ENCODE measurements at places on chromosomes 3 and 15.

- no peak for DNase-seq
Measured at GRCh38 chr15:90419738-90420406, 31.8 kb downstream of the IQGAP1 start.

DNA sequence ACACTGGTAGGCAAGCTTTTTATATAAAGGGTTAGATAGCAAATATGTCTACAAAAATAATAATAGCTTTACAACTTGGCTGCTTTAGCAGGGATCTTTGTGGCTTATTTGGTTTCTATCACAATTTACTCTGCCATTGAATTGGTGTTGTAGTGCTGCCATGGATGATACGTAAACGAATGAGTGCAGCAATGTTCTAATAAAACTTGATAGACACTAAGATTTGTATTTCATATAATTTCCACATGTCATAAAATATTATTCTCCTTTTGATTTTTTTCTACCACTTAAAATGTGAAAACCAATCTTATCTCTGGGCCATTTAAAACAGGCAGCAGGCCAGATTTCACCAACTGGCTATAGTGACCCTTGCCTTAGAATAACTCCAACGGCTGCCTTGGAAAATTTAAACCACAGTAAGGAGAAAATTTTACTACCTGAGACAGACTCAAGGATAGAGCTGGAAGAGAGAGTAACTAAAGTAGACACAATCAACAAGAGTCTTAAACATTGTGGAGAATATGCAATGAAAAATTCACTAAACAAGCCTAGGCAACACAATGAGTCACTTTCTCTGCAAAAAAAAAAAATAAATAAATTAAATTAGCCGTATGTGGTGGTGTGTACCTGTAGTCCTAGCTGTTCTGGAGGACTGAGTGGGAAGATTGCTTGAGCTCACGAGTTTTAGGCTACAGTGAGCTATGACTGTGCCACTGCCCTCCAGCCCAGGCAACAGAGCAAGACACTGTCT, 8.1 kb downstream of the NPHP3 start:
- DNase-seq, result no peak

- no peak for DNase-seq
Measured at GRCh38 chr3:119582178-119582577, 2.9 kb downstream of the ADPRH start.

- DNase-seq, result peak; percentile 80
Measured at GRCh38 chr15:66803182-66803729, 101.2 kb downstream of the SMAD6 start.

- no peak for DNase-seq
Measured at GRCh38 chr3:16824081-16824696, 60.6 kb upstream of the PLCL2 start.

DNA sequence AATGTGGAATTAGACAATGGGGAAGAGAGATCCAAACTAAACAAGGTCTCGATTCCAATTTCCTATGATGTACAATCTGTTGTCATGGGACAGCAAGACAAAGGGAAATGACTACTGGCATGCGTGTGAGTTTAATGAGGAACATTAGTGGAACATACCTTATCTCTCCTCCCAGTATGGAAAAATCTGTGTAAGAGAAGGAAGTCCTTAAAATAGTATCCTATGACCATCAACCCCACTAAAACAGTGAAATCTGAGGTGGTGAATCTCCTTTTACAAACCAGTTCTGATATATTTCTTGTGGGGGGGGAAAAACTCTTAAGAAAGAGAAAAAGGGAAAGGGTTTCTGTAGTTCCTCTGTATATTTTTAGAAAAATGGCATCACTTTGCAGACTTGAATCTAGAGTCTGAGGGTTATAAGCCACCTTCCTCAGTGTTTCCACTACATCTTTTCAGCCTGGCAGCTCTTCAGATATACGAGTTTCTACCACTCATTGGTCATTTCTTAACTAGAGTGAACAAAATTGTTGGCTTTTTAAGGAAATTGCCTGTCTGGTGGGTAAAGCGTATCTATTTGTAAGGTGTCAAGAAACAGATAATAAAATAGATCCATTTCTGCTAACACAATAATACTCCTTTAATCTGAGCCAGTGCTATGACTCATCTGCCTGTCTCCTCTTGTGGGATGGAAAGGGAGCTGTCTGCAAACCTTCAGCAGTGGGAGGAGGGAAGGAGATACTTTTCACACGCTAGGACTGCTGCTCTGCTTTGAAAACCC, 3.0 kb upstream of the TNFAIP8L3 start:
- no peak for DNase-seq

GRCh38 chr3:188316021-188316722, 162.2 kb downstream of the LPP start:
- DNase-seq, result no peak

DNA sequence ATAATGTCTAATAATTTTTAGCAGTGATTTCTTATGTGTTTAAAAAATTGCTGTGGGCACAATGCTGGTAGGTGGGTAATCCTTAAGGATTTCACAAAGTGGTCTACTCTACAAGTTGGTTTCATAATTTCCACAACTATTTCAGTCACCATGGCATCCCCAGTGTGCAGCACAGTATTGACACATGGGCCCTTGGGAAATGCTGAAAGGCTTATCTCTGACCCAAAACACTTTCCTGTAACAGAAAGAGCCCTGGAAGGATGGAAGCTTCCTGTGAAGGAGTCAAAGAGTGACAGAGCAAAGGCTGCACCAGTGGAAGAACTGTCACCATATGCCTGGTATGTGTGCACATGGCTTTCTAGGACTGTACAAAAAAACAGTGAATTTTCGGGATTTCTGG, 153.7 kb downstream of the ANO10 start:
- DNase-seq, result no peak

- DNase-seq, result no peak
Measured at GRCh38 chr3:115284980-115285379, 137.9 kb upstream of the ZBTB20 start.

DNA sequence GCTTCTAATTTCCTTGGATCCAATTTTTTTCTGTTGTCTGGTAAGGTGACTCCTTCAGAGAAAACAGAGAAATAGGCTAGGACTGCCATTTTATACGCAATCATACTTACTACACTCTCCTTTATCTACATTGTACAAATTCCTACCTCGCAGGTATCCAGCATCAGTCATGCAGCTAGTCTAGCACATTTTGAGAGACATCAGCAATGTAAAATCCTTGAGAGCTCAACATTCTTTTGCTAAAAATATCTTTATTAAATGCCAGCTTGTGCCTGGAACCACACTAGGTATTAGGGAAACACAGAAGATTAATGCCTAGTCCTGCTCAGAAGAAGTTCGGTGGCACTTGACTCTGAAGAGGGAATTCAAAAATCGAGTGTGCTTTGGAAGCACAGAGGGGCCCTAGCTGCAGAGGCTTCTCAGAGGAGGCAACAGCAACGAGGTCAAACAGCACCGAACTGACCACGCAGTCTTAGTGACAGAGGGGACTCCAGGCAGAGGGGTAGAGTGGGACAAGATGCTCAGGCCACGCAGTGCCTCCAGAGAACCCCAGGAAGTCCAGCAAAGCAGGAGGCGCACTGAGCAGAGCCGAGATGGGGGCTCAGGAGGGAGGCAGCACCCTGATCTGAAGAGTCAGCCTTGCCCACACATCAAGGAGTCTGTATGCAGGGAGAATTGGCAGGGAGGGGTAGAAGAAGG, 3.5 kb downstream of the FAM174B start:
- no peak for DNase-seq

DNA sequence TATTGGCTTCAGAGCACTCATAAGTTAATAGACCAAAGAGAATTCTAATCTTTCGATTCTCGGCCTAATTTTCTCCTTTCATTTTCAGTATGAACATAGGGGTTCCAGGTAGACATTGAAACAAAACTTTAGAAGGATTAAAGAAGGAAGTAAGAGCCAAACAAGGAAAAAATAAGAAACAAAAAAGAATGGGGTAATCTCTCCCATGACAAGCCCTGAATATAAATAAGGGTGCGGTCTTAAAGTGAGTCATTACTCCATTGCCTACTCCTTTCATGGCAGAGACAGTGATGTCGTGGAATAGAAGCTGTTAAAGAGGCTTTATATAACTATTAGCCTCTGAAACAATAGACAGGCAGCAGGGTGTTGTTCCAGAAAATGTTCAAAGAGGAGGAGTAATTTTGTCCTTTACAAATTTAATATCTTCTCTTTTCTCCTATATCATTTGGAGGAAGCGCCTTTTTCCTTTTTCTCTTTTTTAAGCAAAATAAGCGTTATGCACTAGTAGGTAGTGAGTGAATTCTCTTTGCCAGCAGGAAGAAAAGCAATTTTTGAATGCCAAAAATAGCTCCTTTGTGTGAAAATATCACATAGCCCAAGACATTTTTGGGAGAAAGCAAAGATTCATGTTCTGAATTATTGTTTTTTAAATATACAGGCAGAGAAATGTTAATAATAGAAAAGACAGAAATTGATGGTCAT, 607.9 kb upstream of the KCNMB2 start:
- no peak for DNase-seq

- DNase-seq, result no peak
Measured at GRCh38 chr15:53789654-53790375, 30.4 kb upstream of the WDR72 start.

DNA sequence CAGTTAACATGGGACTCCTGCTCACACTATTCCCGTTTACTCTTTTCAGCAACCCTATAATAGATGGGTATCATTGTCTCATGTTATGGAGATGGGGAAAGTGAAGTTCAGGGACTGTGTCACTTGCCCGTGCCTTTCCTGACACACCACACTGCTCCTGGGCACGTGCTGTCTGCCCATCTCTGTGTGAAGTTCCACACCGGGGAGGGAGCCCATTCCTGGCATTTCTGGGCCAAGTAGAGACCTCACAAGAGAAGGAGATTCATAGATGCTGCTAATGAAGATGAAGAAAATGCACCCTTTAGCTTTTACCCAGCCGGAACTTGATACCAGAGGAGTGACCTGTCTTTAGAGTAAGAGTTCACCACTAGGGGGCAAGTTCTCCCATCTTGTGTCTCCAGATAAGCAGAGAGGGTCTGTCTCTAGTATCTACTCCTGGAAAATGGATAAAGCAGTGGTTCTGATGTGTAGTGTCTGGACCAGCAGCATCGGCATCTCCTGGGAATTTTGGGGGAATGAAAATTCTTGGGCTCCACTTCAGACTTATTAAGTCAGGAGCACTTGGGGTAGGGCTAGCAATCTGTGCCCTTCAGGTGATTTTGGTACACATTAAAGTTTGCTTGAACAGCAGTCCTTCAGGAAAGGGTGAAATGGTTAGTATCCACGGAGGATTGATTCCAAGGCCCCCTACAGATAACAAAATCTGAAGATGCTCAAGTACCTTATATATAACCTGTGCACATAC, 2.0 kb upstream of the TOPBP1 start:
- no peak for DNase-seq

DNA sequence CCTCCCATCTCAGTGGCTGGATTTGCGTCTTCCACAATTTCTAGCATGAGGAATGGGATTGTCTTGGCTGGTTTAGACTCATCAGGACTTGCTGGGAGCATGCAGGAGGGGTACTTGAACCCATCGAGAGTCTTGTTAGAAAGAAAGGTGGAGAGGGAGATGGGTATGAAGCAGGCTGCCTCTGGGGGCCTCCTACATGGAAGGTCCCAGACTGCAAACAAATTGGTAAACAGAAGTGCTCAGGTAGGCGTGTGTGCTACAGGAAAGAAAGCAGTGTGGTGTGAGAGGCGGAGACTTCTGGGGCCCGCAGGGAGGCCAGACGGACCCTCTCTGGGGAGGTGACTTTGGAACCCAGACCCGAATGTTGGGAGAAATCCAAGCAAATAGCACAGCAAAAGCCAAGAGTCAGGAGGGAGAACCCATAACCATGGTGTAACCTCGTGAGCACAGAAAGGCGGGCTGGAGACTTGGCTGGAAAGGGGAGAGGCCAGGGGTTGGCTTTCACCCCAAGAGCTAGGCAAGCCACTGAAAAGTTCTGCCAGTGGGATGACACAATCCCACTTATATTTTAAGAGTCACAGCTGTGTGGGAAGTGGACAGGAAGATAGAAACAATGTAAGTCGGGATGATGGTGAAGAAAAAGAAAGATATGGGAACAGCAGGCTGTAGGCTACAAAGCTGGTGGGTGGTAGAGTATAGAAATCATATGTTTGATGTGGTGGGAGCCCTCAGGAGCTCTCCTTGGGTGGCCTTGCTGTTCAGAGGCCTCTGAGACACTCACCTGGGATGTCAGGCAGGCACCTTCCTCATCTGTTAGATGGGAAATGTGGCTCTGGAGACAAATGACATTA, 130.1 kb upstream of the PRR20G start:
- DNase-seq, result no peak

DNA sequence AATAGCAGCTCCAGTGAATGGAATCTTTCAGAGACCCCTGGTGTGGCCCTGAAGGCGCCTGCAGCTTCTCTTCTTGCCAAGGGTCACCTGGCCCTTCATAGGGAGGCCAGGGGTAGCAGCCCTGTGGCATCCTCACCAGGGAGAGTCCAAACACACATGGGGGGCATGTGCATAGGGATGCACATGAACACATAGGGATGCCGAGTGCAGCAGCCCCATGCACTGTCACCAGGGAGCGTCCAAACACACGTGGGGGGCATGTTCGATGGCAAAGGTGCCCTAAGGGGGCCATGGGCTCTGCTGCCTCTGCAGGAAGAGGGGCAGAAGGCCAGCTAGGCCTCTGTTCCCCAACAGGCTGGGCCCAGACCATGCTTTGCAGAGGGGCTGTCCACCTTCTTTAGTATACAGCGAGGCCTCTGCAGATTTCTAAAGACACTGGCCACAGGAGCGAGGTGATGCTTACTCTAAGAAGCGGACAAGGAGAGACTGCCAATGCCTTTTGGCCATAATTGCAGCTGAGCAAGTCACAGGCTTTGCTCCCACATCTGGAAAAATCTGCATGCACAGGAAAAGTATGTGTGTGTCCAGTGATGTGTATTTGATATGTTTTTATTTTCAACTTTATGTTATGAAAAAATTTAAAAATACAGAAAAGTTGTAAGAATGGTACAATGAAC, 21.0 kb downstream of the ANAPC13 start:
- DNase-seq, result no peak

GRCh38 chr3:178324356-178324755, 211.9 kb upstream of the KCNMB2 start:
- no peak for DNase-seq

DNA sequence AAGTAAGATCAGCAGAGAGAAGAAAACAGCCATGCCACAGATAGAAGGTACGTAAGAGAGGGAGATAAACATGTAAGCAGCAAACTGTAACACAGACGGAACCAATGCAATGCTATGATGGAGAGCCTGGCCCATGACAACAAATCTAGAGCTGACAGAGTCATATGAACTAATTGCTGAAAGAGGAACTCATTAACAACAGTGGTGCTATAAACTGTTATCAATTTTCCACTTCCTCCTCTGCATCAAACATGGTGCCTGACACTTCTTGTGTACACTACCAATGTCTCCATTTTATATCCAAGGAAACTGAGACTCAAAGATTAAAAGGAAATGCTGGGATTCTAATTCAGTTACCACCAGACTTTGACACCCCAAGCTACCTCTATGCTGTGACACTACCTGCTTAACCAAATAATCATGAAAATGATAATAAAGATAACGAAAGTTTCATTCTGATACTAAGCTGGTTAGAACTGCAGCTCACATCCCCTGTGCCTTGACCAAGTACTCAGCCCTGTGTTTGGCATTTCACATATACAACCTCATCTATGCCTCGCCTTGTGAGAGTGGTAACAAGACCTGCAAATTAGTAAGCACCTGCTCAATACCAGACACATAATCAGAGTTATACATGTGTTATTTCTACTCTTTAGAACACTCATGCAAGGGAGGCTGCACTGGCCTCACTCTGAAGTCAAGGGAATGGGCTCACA, 79.3 kb downstream of the ANO10 start:
- no peak for DNase-seq

Measured in breast epithelium (tissue), 4 donors.